ENCODE measurements at places on chromosomes 7 and 10. TPM values are rescaled to one million over a fixed set of nuclear protein-coding genes. Genes with fewer than 3 reads are reported as not detected.

DNA sequence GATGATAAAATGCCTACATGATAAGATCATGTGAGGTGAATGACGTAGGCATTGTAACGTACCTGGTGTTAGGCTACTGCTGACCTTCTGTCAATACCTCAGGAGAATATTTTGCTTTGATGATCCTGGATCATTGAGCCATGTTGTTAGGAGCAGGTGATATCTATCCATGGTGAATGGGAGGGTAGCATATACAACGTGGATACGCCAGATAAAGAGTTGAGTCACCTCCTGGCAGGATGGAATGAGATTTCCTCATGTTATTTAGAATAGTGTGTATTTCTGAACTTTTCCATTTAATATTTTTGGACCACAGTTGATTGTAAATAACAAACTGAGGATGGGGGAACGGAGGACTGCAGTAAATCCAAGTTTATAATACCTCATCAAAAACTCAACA lies 11.8 kb upstream of the CLDN12 start:
- no peak overlapping the region for H3K27ac ChIP-seq
- H3K27me3 ChIP-seq = peaks cover 1% of the 10 kb centered on the region
- DNase-seq = no peak
- H3K4me1 ChIP-seq = no peaks in the 10 kb centered on the region
- H3K36me3 ChIP-seq = no peaks in the 10 kb centered on the region
- no peak overlapping the region for H3K4me3 ChIP-seq

DNA sequence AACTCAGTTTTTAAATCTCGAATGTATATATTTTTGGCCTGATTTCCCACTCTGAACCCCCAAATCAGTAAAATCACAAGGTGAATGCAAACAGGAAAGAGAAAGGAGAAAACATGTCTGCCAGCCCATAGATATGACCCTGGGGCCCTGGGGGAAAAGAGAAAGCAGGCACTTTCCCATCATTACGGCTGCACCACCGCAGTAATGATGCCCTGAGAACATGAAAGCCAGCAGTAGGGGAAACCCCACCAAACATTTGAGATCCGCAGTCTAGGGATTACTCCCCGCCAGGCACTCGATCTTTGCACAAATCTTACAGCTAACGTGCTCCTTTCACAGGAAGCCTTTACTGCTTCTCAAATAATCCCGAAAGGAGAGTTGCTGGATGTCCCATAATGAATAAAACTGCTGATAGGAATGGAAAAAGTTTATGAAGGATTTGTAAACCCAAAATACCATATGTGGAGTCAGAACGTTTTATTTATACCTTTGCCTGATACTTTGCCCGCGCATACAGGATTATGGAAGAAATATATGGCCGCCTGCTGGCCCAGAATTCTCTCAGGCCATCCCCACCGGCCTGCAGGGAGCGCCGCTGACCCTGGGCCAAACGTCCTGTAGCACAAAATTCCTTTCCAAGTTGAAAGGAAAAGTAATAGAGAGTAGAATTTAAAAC lies 180.0 kb upstream of the INHBA start:
- H3K4me1 ChIP-seq = peaks cover 2% of the 10 kb centered on the region
- H3K27me3 ChIP-seq = peaks cover 2% of the 10 kb centered on the region
- H3K27ac ChIP-seq = no peak overlapping the region
- no peak for DNase-seq
- H3K36me3 ChIP-seq = no peaks in the 10 kb centered on the region

- no peaks in the 10 kb centered on the region for H3K27me3 ChIP-seq
- H3K4me3 ChIP-seq = no peak overlapping the region
- no peaks in the 10 kb centered on the region for H3K36me3 ChIP-seq
- H3K4me1 ChIP-seq = no peaks in the 10 kb centered on the region
- no peak for DNase-seq
These were observed 322.8 kb downstream of the LRMDA start for GRCh38 chr10:75754096-75754831.

GRCh38 chr10:17387861-17388503 lies 66.4 kb downstream of the ST8SIA6 start:
- no peak for DNase-seq
- peaks cover 12% of the 10 kb centered on the region for H3K4me1 ChIP-seq
- no peaks in the 10 kb centered on the region for H3K36me3 ChIP-seq
- peaks cover 5% of the 10 kb centered on the region for H3K27me3 ChIP-seq
- peak overlapping the region; percentile 58 for H3K27ac ChIP-seq
- H3K4me3 ChIP-seq = no peak overlapping the region

DNA sequence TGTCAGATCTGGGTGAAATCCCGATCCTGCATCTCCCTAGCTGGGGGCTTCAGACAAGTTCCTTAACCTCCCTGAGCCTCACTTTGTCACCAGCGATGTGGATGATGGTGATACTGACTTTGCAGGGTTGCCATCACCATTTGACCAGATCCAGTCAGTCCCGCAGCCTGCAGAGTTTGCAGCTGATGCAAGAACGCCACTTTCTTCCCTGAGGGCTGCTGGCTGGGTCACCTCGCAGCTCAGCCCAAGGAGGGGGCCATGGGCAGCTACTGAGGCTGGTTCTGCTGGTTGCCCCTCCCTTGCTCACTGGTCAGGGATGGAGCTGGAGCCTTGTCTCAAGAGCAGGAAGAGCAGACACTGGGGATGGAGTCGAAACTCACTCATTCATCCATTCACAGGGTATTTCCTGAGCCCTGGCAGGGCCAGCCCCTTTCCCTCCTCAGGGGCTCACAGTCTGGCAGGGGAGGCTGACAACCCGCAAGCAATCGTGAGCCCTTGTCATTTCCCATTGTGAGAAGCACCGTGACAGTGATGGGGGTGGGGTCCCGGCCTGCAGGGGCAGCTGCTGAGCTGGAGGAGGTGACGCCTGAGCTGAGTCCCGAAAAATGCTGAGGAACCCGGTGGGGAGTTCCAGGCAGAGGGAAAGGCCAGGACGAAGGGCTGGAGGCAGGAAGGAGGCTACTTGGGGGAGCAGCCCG lies 111.1 kb upstream of the TCF7L2 start:
- H3K36me3 ChIP-seq = no peaks in the 10 kb centered on the region
- DNase-seq = no peak
- peaks cover 9% of the 10 kb centered on the region for H3K27me3 ChIP-seq
- no peak overlapping the region for H3K4me3 ChIP-seq
- H3K4me1 ChIP-seq = peaks cover 6% of the 10 kb centered on the region

DNA sequence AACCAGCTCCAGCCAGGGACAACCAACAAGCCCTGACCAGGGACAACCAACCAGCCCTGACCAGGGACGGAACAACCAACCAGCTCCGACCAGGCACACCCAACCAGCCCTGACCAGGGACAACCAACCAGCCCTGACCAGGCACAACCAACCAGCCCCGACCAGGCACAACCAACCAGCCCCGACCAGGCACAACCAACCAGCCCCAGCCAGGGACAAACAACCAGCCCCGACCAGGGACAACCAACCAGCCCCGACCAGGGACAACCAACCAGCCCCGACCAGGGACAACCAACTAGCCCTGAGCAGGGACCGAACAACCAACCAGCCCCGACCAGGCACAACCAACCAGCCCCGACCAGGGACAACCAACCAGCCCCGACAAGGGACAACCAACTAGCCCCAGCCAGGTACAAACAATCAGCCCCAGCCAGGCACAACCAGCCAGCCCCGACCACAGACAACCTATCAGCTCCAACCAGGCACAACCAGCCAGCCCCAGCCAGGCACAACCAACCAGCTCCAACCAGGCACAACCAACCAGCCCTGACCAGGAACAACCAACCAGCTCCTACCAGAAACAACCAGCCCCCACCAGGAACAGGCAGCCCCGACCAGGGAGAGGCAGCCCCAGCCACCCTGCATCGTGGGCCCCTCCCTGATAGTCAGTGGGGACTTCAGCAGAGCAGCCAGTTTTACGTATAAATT lies 56.4 kb downstream of the PROSER2 start:
- DNase-seq = no peak
- H3K4me1 ChIP-seq = peaks cover 12% of the 10 kb centered on the region
- no peak overlapping the region for H3K27ac ChIP-seq
- peaks cover 11% of the 10 kb centered on the region for H3K27me3 ChIP-seq

GRCh38 chr10:104589431-104589830 lies 51.7 kb upstream of the SORCS3 start:
- no peaks in the 10 kb centered on the region for H3K4me1 ChIP-seq
- no peak overlapping the region for H3K27ac ChIP-seq
- no peaks in the 10 kb centered on the region for H3K36me3 ChIP-seq

DNA sequence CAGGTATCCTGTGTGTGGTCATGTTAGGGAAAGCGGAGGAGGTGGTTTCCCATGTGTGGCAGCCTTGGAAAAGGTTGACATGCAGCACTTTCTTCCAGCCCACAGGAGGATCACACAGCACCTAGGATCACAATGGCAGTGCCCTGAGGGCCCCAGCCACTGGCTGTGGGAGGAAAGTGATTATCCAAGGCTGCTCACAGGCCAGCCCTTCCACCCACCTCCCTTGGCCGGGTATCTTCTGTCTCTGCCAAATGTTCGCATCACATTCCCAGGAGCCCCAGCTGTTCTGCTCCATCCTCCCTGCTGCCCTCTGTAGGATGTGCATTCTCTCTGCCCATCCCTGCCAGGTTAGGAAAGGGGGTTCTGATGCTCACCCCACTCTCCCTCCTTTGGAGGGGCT lies 2.5 kb upstream of the MLXIPL start:
- no peaks in the 10 kb centered on the region for H3K36me3 ChIP-seq
- peaks cover 6% of the 10 kb centered on the region for H3K27me3 ChIP-seq
- no peak overlapping the region for H3K4me3 ChIP-seq
- H3K4me1 ChIP-seq = peaks cover 5% of the 10 kb centered on the region

DNA sequence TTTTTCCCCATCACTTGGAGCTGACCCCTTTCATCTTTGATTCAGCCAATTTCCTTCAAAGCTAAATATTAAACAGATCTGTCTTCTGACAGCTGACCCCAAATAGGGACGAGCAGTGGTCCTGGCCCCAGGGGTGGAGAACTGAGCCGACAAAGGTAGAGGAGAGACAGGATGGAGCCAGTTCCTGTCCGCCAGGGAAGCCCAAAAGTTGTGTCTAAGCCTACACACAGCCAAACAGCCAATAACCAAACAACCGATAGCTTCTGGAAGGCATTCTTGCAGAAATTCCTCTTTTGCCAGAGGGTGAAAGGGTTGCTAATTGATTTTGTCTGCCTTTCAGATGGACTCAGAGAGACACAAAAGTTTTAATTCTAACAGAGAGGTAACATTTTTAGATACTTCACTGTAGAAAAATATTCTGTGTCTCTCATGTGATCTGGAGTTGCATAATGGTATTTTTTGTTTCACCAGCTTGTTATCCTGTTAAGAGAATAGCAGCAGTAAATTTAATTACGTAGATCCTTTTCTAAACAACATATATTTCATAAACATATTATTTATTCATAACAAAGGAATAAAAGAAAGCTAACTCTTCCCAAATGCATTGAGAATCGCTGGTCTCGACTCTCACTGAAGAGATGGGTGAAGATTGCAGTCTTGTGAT lies 161.7 kb upstream of the LYZL1 start:
- no peak overlapping the region for H3K4me3 ChIP-seq
- DNase-seq = no peak
- no peak overlapping the region for H3K27ac ChIP-seq
- no peaks in the 10 kb centered on the region for H3K36me3 ChIP-seq
- peaks cover 2% of the 10 kb centered on the region for H3K27me3 ChIP-seq

GRCh38 chr10:6729861-6730344 lies 149.8 kb upstream of the PRKCQ start:
- no peak overlapping the region for H3K4me3 ChIP-seq
- H3K36me3 ChIP-seq = no peaks in the 10 kb centered on the region
- peaks cover 3% of the 10 kb centered on the region for H3K27me3 ChIP-seq
- peaks cover 6% of the 10 kb centered on the region for H3K4me1 ChIP-seq

DNA sequence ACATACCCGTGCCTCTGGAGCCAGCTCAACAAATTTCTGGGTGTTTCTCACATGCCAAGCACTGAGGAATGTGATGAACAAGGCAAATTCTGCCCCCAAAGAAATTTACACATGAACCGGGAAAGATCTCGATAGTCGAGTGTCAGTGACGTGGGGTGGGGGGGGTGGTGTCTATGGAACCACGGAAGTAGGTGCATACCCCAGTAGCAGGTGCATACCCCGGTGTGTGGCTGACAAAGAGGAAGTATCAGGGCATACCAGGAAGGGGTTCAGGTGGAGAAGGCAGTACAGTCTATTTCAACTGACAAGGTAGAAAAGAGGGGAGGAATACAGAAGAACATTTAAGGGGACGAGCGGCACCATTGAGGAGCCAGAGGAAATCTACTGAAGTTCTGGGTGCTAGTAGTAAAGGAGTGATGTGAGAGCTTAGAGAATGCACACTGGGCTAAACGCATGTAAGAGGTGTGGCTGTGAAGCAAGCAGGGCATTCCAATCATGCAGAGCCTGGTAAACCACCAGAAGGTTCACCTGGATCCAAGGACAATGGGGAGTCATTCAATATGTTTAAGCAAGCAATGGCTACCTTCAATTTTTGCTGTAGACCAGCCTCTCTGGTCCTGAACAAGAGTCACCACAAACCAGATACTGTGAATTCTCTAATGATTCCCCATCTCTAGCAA lies 6.2 kb downstream of the CCDC6 start:
- H3K27ac ChIP-seq = no peak overlapping the region
- peaks cover 2% of the 10 kb centered on the region for H3K27me3 ChIP-seq
- H3K36me3 ChIP-seq = peaks cover 2% of the 10 kb centered on the region
- H3K4me1 ChIP-seq = peaks cover 10% of the 10 kb centered on the region
- H3K4me3 ChIP-seq = no peak overlapping the region

DNA sequence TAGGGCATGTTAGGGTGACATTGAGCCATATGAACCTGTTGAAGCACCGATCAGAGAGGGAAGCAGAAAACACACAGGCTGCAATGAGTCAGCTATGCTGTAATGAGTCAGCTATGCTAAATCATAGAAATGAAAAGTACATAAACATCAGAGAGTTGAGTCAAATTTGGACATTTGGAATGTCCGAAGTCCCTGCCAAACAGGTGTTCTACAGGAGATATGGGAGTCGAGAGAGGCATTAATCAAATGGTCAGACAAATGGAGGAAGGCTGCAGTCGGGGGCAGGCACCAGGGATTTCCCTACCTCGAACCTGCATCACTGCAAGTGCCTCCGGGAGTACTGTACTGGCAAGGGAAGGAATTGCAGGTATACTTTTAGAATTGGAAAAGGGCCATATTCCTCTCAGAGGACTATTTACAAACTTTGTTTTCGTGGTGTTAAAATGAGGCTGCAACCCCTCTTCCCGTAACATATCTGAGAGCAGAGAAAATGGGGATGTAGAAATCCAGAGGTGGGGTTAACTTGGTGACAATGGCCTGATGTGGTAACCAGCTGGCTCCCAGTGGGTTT lies 8.8 kb upstream of the ZC3HAV1 start:
- H3K27me3 ChIP-seq = no peaks in the 10 kb centered on the region
- H3K36me3 ChIP-seq = no peaks in the 10 kb centered on the region
- no peak overlapping the region for H3K27ac ChIP-seq
- no peak for DNase-seq
- no peak overlapping the region for H3K4me3 ChIP-seq
- H3K4me1 ChIP-seq = no peaks in the 10 kb centered on the region

- peak; percentile 24 for DNase-seq
- H3K4me3 ChIP-seq = peak overlapping the region; percentile 28
- peaks cover 60% of the 10 kb centered on the region for H3K36me3 ChIP-seq
- H3K4me1 ChIP-seq = no peaks in the 10 kb centered on the region
These were observed 21.4 kb downstream of the ZKSCAN5 start for GRCh38 chr7:99525713-99526440.

CALD1 gene
- total RNA-seq = 230 TPM

LRMDA gene
- total RNA-seq = 19.4 TPM

CTAGE15 gene
- total RNA-seq = 0.31 TPM

GPRIN2 gene
- 0.31 TPM for total RNA-seq

CISD1 gene
- 38.1 TPM for total RNA-seq

LEP gene
- not detected for total RNA-seq

PRSS37 gene
- total RNA-seq = not detected

SPDYE8 gene
- total RNA-seq = 0.13 TPM
